ENCODE measurements at places on chromosomes 11 and 22.
A peak's percentile ranks its signal among the peaks of the same experiment; 100 is the strongest.

GRCh38 chr11:107996006-107996776, 12.5 kb upstream of the CUL5 start:
- DNase-seq = no peak

DNA sequence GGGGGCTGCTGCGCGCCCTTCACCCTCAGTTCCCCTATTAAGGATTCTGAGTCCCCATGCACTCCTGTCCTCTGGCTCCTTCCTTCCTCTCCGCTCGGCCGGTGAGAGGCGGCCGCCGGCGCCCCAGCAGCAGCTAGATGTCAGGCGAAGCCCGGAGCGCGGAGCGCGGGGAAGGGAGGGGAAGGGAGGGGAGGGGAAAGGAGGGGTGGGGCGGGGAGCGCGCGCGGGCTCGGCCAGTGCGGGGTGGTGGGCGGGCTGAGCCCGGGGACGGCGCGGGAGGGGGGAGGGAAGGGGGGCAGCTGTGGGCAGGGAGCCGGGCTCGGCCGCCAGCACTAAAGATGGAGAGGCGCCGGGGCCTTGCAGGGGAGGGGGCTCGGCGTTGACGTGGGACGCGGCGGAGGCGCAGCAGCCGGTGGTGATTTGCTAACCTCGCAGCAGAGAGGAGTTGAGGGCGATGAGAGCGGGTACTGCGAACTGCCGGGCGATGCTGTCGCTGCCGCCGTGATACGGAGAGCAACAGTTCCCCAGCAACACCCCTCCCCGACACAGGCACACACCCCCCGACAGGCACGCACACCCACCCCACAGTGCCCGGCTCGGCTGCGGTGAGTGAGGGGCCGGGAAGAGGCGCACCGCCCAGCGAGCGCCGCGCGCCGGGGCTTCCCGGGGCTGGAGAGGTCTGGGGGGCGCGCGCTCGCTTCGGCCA, at the start of gene ZBTB16:
Gene ZBTB16 (plus strand): TSS at position 434 of the 706 bp plus-strand sequence. CDS start 3,590 bp downstream, outside the sequence.
- DNase-seq = no peak

- DNase-seq = peak; percentile 75
These were observed 118.1 kb downstream of the BBOX1 start for GRCh38 chr11:27158456-27159334.

DNA sequence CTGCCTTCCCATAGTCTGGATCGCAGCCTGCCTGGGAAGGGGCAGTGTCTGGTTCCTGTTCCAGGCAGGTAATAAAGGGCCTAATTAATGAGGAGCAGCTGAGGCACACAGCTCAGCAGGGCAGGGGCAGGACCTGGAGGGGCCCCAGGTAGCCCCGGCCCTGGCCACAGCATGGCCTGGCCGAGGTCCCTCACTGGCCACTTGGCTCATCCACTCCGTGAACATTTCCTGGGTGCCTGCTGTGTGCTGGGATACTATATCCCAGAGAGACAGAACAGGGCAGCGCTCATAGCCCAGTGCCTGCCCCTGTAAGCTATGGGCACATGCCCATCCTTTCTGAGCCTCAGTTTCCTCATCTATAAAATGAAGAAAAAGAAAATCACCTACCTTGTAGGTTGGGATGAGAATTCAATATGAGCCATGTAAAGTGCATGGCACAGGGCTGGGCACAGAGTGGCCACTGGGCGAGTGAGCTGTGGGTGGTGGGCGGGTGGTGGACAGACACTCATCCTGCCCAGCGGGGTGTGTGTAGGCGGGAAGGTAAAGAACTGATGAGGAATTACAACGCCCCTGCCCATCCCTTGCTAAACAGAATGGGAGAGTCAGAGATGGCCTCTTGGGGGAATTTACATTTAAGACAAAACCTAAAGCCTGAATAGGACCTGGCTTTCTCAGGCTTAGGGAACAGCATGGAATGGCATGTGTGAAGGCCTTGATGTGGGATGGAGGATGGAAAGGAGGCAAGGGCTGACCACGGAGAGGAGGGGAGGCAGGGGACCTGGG, 9.2 kb downstream of the MYRF start:
- no peak for DNase-seq

- DNase-seq = no peak
These were observed 61.5 kb downstream of the SMCO4 start for GRCh38 chr11:93481696-93482095.

- no peak for DNase-seq
These were observed 68.0 kb downstream of the RNF169 start for GRCh38 chr11:74816664-74817063.

Measured in EL (cell line).